Fibroblast of skin of back (primary cell): ENCODE measurements at places on chromosomes 7 and 10.

- DNase-seq, result no peak
These were observed 66.8 kb upstream of the CCNJ start for GRCh38 chr10:95976362-95977229.

DNA sequence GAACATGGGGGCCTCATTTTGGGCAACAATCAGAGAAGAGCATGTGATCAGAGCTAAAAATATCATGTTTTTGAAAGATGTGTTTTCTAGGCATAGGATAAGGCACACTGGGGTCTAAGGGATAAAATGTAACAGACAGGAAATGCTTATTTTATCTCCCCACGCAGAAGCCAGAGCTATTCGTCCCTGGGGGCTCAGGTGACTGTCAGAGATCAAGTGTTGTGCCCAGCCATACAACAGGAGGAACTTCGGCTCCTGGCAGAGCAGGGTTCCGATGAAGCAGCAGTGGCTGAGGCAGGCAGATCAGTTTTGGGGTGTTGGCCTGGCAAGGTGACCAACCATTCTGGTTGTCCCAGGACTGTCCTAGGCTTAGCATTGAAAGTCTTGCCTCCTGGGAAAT, 15.2 kb downstream of the NPY start:
- DNase-seq, result no peak

- no peak for DNase-seq
These were observed 376.2 kb upstream of the MGMT start for GRCh38 chr10:129090618-129091366.

- no peak for DNase-seq
These were observed 83.1 kb upstream of the SEMA3A start for GRCh38 chr7:84277628-84278224.

DNA sequence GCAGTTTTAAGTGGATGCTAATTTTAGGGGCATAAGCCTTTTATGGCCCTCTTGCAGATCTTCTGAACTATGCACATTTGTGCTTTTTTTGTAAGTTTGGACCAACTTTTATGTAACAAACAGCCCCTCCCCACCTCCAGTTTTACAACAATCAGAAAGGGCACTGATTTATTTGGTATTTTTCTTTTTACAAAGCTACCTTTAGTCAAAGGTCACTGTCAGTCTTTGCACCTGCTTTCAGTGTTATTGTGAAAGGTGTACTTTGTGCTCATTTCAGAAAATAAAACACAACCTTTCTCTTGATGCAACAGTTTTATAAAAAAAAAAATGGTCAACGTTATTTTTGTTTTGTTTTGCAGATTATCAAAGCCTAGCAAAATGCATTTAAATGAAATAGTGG, 39.2 kb downstream of the MPLKIP start:
- no peak for DNase-seq

GRCh38 chr10:44859546-44860285, 51.4 kb upstream of the TMEM72 start:
- DNase-seq, result no peak

DNA sequence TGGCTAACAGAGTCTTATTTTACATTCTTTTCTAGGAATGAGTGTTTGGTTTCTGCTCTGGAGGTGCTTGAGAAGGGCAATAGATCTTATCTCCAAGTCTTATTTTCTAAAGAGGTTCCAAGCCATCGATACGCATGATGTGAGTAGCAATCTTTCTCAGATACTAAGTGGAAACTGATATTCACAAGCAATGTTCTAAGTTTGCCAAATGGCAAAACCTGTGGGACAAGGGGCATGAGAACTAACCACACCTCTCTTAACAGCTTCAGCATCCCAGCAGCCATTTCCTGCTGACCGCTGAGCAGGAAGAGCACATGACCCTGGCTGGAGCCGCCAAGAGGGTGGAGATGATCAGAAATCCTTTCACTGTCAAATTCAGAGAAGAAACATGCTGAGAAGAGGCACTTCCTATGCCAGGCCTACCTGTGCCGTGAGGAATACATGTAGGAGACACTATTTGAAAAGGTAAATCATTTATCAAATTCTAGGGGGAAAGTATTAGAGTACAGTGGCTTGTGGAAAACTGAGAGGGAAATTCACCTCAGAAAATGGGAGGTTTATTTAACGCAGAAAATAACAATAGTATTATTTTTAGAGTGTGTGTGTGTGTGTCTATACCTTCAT, 35.2 kb downstream of the CCDC71L start:
- no peak for DNase-seq

GRCh38 chr10:89114846-89115625, 92.1 kb downstream of the CH25H start:
- DNase-seq, result peak; percentile 77

DNA sequence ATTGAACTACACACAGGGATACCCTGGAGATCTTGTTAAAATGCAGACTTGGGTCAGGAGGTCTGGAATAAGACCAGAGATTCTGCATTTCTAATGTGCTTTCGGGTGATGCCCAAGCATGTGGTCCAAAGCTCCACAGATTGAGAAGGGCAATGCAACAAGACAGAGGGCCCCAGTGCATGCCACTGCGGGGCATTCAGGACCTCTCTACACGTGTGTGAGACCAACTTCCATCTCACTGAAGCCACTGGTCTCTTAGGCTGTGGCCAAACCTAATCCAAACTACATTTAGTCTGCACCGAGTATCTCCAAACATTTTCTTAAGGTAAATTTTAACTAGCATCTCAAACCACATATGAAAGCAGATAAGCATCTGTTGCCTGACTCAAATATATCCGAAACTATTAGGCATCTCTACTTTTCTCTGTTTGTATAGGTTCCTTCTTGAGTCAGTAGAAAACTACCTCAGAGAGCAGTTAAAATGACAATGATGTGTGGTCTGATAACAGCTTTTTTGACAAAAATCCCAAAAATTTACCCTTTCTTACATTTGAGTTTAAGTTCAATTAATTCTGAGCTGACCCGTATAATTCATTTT, 107.5 kb downstream of the ELMO1 start:
- DNase-seq, result no peak

DNA sequence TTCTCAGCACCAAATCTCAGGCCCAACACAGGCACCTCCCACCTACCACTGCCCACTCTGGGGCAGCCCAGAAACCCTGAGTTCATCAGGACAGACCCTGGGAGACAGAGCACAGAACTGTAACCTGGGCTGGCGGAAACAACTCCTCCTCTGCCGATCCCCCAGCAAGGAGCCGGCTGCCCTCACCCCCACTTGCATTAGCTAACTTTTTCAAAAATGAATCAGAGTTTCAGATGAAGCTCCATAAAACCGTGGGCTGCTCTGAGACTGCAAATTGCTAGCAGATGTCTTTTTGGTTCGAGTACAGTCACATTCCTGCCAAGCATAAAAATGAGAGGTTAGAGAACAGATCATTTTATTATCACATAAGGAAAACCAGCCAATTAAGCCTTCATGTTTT, 93.4 kb upstream of the PARD3 start:
- DNase-seq, result peak; percentile 78

- no peak for DNase-seq
These were observed 157.4 kb downstream of the EVX1 start for GRCh38 chr7:27399791-27400567.

DNA sequence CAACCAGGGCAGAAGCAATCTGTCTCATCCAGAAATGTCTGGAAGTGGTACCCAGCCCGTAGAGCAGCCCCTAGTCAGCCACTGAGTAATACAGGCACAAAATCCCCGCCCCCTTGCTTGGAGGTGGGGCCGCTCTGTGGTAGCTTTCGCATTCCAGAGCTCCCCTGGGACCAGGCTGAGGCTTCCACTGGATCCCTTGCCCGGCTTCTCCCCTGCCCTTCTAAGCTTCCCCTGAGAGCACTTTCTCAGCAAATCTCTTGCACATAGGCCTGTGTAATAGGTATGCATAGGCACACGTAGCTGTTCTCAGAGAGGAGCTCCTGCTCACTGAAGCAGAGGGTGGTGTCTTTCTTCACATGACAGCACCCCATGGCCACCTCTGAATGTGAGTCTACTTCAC, 144.2 kb downstream of the BMS1 start:
- DNase-seq, result peak; percentile 71

GRCh38 chr10:73017955-73018480, 63.4 kb upstream of the PLA2G12B start:
- DNase-seq, result peak; percentile 9
